ENCODE measurements at places on chromosomes 2 and 18.

DNA sequence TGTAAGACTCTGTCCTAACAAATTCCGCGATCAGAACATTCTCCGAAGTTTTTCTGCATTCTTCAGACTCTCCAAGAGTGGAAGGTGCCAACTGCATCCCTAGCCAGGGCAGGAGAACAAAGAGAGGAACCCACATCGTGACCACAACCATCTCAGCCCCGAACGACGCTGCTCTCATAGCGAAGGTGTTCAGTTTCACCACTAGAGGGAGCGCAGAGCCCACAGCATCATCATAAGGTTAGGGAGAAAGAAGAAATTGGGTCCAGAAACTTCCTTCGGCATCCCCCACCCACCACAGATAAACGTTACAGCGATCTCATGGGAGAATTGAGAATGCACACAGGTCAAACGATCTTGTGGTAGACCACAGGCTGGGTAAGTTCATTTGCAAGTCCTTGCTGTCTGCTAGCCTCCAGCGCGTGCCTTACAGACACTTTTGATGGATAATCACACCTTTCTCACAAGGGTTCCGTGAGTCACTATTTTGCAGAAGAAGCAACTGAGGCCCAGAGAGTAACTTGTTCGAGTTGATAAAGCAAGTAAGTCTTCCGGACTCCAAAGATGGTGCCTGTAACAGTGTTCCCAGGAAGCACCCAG lies 53.7 kb upstream of the ARL4C start:
- peak; percentile 83 for DNase-seq

DNA sequence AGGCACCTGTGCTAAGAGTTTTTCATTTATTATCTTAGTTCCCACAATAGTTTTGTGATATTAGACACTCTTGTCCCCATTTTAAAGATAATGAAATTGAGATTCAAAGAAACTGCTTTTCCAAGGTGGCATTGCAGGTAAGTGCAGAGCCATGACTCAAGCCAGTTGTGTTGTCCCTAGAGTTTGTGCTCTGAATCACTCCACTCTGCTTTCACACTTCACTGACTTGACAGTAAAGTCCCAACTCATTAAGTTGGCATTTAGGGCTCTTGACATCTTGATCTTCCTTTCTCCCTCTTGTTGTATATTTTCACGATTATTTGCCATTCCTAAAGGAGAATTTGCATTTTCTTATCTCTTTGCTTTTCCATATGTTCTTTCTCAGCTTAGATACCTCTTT lies 114.3 kb downstream of the DIS3L2 start:
- no peak for DNase-seq

- DNase-seq: no peak
Observed at GRCh38 chr2:66897691-66898150, 462.8 kb downstream of the MEIS1 start.

- DNase-seq: peak; percentile 48
Observed at GRCh38 chr2:28869494-28870145, 489 bp downstream of the TRMT61B start.

- no peak for DNase-seq
Observed at GRCh38 chr2:67221266-67221665, 175.9 kb upstream of the ETAA1 start.

- DNase-seq: no peak
Observed at GRCh38 chr18:58310517-58310916, 266.5 kb downstream of the NEDD4L start.

DNA sequence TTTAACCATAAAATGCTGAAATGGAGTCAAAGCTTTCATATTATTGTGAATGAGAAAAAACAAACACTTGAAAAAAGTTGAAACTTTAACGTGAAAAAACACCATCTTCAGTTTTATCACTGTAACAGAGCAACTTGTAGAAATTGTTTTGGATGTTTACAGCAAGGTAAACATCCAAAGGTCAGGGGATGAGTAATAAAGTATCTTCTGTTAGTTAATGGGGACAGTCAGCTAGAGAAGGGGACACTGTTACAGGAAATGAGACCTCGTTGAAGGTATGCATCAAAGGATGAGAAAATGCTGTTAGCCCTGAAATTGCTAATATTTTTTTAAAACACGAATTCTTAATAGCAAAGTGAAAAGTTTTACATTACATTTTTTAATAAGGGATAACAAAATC lies 2.9 kb downstream of the RHBDD1 start:
- DNase-seq: no peak

DNA sequence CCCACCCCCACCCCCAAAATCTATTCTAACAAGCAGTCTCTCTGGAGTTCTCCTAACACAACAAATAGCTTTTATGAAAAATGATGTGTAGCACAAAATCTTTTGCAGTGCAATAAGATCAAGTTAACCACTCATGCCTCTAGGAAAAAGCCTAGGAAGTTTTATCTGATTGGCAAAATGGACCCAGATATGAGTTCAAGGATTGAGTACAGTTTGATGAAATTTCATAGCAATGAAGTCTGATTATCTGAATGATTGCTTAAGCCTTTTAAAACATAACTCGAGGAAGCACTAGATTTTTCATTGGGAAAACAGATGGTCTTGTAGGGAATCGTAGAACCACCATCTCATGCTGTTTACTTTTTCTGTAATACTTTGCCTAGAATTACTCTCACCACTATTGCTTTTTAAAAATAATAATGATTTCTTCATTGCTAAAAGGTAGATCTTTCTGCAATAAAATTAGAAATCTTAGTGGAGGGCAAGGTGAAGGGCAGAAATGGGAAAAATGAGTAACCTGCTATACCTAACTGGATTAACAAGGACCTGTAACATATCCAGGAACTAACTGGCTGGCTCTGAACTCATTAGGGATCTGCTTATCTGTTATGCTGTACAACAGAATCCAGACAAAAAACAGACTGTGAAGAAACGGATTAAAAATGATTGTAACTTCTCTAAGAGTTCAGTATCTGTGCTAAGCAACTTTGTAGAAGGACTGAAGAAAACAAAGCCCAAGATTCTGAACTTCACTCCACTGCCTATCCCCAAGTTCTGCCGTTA lies 73.7 kb upstream of the ETAA1 start:
- DNase-seq: no peak

GRCh38 chr2:236541008-236541562 lies 28.5 kb upstream of the ACKR3 start:
- DNase-seq: no peak

DNA sequence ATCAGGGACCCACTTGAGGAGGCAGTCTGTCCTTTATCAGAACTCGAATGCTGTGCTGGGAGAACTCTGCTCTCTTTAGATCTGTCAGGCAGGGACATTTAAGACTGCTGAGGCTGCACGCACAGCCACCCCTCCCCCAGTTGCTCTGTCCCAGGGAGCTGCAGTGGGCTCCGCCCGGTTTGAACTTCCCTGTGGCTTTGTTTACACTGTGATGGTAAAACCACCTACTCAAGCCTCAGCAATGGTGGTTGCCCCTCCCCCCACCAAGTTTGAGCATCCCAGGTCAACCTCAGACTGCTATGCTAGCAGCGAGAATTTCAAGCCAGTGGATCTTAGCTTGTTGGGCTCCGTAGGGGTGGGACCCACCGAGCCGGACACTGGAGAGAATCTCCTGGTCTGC lies 11.8 kb upstream of the LHCGR start:
- DNase-seq: no peak

DNA sequence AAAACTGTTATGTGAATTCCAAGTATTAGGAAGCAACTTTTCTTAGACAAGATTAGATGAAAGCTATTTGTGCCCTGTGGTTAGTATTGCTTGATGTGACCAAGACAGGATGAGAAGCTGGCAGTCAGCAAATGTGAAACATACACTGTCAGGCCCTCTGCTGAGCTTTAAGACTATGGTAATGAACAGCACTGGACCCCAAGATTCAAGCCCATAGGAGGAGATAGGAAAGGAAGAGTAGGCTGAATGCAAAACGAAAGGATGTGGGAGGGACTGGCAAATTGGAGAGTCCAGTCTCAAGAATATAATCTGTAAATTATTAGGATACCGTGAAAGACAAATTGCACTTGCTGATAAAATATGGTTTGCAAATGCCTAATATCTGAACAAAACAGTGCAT lies 16.4 kb downstream of the BZW1 start:
- no peak for DNase-seq

DNA sequence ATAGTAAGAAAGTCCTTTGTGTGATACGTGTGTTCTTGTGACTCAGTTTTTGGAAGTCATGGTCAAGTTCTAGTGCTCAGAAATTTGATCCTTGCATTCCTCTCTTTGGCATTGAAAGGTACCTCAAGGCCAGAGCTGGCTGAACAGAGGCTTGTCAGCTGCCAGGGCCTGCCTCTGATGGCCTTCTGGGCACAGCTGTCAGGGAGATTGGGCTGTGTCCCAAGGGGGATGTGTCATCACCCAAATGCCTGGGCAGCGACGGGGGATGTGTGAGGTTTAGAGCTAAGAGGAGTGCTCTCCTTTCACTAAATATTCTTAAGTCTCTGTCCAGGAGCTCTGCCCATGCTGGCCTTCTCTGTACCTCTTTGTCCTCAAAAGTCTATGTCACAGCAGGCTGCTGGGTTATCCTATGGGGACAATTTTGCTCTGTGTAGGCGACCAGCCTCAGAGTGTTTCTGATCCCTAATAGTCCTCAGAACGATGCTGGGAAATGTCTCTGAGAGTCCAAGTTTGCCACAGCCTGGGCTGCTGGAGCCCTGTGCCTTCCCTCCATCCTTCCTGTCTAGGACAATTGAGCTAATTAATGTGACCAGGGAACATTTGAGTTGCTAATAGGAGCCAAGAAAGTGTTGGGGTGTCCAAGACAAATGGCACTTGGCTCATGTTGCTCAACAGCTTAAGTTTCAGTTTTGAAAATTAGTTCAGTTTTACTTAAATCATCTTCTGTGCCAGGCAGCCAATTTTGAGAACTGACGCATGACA lies 115.4 kb upstream of the ZNF521 start:
- DNase-seq: peak; percentile 25

DNA sequence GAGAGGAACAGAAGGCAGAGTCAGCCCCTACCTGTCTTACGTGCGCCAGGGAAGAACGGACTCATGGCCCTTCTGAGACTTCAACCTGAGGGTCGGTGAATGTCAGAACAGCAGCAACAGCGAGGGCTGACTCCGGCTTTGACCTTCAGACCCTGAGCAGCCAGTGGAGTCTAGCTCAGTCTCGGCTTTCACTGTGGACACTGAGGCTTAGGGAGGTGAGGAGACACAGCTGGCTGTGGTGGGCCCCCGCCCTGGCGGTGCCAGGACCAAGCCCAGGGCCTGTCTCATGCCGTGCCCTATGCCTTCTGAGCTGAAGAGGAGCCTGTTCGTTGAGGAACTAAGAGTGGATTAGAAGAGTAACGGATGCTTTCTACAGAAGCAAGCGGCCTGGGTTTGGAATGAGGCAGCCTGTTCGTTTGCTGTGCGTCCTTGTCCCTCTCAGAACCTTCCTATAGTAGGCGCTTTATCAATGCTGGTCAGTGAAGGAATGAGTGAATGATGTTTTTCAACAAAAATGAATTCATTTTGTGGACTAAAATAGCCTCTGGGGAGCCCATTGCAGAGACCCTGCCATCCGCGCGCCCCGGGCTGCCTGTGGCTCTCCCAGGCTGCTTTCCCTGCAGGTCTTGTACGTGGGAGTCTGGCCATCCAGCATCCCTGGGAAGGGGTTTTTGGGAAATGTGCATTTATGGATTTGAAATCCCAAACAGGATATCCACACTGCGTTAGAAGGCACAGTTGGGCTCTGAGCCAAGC lies 38.9 kb downstream of the ASB1 start:
- DNase-seq: no peak

- no peak for DNase-seq
Observed at GRCh38 chr2:68248361-68248760, 4.0 kb downstream of the PPP3R1 start.

GRCh38 chr2:241759067-241759807 lies 17.4 kb upstream of the GAL3ST2 start:
- DNase-seq: no peak

DNA sequence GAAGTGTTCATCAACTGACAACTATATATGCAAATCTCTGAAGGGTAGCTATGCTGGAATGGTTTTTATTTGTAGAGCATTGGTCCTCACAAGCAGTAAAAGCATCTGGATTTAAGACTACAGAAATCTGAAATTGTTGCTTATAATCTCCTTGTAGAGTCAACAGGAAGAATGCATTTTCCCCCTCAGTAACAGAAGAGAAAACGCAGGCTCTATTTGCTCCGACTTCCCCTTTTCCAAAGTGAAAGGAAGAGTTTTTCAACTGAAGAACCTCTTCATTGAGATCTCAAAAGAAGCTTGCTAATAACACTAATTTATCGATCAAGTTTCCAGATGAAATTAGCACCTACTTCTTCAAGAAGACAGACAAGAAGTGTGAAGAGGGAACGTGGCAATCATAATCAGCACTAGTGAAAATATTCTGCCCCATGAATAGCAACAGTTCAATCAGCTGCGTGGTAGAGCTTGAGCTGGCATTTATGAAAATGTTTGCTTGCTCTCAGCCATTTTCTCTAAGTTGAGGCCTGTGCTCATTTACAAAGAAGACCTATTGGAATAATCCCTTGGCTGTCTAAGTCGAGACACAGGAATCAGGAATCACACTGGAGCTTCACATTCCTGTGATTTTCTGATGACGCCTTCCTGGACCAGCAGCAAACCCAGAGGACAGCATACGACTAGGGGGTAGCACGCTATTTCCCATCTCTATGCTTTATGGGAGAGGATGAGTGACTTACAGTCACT lies 43.7 kb downstream of the TGIF1 start:
- DNase-seq: no peak

- no peak for DNase-seq
Observed at GRCh38 chr2:159108181-159108893, 139.9 kb downstream of the TANC1 start.

DNA sequence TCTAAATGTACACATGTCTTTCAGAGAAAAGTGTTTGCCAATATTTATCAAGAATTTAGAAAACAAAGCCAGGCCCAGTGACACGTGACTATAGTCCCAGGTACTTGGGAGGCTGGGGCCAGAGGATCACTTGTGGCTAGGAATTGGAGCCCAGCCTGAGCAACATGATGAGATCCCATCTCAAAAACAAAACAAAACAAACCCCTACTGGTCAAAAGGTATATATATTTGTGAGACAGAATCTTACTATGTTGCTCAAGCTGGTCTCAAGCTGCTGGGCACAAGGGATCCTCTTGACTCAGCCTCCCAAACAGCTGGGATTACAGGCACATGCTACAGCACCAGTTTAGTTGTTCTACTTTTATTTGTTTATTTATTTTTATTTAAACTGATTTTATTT lies 79.2 kb downstream of the ZDBF2 start:
- DNase-seq: no peak

DNA sequence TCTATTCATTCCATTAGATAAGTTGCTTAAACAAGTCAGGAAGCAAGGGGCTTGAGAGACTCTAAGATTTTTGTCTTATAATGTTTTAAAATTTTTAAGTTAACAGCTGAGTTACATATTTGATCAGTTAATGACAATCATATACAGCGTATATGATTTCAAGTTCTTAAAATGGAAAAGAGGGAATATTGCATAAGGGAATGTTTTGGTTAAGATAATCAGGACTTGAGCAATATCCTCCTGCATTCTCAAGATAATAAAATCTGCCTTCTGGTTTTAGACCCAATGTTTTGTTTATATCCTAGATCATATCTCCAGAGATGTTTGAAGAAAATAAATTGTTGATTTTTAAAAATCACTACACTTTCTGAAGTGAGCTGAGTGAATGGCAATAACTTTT lies 13.4 kb upstream of the DYNC1I2 start:
- DNase-seq: no peak

Measured in AG08396 (cell line).